Mesothelial cell of epicardium (in vitro differentiated cells): ENCODE measurements at places on chromosomes 4 and X.

DNA sequence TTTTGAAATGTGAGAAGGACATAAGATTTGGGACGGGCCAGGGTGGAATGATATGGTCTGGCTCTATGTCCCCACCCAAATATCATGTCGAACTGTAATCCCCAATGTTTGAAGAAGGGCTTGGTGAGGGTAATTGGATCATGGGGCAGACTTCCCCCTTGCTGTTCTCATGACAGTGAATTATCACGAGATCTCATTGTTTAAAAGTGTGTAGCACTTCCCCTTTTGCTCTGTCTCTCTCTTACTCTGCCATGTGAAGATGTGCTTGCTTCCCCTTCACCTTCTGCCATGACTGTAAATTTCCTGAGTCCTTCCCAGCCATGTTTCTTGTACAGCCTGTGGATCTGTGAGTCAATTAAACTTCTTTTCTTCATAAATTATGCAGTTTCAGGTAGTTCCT is 17.5 kb downstream of the MTMR8 start:
- no peak for DNase-seq

DNA sequence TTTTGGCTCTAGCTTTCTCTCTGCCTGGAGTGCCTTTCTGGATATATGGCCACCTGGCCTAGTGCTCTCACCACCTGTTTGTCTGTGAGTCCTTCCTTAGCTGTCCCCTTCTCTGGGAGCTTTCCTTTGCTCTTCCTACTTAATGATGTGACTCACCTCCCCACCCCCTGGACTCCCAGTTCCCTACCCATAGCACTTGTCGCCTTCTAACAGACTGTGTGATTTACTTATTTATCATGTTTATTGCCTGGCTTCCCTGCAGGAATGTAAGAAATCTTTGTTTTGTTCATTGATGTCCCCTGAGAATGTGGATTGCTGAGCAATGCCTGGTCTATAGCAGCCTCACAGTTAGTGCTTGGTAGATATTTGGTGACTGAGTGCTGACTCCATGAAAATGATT is 18.9 kb downstream of the ADD1 start:
- DNase-seq, result no peak

DNA sequence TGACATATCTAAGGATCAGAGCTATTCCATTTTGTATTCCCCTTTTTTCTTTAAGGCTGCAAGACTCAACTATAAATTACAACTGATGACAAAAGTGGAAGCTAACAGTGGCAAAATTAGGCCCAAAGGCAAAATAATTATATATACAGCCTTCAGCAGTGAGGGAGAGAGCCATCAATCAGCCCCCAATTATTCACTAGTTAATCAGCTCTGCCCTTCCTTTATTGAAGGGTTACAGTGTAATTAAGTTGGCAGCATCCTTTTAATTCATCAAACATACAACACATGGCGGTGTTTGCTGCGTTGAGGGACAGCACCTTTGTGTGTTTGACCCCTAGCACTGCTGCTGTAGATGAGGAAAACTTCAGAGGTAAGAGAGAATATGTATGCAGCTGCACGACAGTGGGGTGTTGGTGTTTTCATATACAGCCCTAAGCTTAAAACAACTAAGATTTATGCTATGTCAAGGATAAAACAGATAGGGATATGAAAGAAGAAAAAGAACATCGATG is 973.9 kb upstream of the POU3F4 start:
- no peak for DNase-seq

- no peak for DNase-seq
These were observed 6.1 kb downstream of the TACC3 start for GRCh38 chr4:1727117-1728031.

DNA sequence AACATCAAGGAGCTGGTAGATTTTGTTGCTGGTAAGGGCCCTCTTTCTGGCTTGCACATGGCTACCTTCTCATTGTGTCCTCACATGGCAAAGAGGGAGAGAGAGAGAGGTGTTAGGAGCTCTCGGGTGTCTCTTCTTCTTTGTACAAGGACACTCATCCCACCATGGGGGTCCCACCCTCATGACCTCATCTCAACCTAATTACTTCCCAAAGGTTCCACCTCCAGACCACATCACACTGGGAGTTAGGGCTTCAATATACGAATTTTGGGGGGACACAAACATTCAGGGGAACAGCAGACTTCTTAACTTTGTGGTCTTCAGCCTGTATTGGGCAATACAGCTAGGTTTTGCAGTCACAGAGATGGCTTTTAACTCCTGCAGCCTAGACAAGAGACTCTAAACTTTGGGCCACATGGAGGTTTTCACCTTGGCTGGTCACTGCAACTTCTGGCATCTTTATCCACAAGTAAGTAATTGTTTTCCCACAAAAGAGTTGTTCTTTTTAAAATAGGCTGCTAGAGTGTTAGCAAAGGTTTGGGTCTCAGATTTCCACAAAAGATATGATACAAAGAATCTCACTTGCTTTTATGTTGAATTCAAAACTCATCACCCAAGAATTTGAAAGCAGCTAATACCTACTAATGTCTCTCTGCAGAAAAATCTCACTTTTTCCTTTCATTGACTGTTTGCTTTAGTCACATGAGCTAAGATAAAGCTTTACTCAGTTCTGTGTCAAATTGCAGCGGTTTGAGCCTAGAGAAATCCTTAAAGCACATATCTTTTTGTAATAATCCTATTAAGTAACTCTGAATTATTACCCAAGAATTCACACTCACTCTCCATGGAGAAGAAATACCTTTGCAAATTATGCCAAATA is 39.6 kb upstream of the BBS12 start:
- DNase-seq, result no peak

DNA sequence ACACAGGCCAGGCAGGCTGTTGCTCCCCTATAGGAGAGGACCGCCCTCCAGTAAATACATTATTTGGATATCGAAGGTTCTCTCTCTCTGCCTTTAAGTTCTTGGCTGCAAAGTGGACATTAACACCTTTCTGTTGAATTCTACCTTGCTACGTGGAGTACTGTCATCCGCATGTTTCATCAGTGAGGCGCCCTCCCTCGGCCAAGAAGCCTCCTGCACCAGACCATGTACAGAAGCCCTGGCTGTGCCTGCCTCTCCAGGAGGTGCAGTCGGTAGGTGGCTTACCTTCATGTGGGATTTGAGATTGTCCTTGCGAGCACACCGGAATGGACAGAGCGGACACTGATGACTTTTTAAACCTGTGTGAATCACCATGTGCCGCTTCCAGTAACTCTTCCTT is 46.7 kb downstream of the ZNF827 start:
- no peak for DNase-seq

- no peak for DNase-seq
These were observed 289.4 kb downstream of the TRAM1L1 start for GRCh38 chr4:116796022-116796421.

DNA sequence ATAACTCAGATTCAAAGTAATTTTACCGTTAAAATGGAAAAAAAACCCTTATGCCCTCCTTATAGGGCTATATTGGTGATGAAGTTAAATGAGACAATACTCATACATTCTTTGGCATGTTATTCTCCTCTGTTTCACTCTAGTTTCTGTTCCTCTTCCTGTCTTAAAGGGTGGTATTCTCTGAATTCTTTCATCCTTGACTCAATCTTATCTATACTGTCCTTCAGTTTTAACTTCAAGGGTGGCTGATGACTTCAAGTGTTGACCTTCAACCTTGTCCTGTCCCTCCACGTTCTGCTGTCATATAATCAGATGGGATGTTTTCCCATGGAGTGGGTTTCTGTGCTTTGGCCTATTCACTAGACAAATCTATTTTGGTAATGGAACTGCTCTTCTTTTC is 44.0 kb downstream of the ZNF518B start:
- DNase-seq, result no peak

DNA sequence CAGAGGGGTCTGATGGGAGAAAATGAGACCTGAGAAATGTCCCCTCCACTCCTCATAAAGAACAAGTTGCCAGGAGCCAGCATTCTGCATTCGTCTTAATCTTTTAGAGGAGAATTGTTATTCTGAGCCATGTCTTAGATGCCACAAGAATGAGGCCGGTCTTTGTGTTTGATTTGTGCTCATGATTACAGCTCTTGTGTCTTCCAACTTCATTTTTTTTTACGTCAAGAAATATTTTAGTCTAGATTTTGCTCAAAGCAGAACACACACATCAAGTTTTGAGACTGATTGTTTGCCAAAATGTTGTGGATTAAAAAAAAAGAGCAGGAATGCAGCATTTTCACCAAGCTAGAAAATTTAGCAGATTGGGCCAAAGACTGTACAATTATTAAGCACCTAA is 130.6 kb upstream of the PITX2 start:
- no peak for DNase-seq

DNA sequence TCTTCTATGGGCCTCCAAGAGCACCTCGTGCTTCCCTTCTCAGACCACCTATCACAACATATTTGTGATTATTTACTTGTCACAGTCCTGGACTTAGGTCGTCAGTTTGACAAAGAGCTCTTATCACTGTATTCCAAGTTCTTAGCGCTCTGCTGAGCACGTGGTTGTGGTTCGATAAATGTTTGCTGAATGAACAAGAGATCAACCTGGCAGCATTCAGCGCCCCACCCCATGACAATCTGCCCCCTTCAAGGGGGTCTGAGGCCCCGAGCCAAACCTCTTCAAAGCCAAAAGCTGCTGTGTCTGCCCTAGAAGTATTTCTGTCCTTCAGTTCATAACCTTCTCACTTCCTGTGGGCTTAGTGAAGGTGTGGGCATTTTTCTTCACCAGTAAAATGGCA is 15.0 kb downstream of the RPS4X start:
- DNase-seq, result no peak

- DNase-seq, result no peak
These were observed 287.9 kb downstream of the CXXC4 start for GRCh38 chr4:104206784-104207183.

- no peak for DNase-seq
These were observed 42.8 kb downstream of the DOCK11 start for GRCh38 chrX:118538386-118538785.

DNA sequence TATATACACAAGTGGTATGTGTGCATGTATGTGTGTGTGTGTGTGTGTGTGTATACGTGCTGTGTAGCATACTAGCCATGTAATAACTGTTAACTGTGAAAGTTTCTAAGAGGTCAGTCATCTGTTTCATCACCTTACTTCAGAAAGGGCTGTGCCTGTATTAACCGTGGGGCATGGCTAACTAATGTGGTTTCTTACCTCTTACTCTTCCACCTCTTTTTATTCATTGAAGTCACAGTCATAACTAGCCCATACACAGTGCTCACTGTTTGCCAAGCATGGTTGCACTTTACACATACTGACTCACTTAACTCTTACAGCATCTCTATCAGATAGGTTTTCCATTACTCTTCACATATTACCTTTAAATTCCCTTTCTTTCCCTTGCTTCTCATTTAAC is 23.7 kb upstream of the LRAT start:
- DNase-seq, result no peak

GRCh38 chrX:30822068-30822681 is 66.9 kb downstream of the TAB3 start:
- no peak for DNase-seq

DNA sequence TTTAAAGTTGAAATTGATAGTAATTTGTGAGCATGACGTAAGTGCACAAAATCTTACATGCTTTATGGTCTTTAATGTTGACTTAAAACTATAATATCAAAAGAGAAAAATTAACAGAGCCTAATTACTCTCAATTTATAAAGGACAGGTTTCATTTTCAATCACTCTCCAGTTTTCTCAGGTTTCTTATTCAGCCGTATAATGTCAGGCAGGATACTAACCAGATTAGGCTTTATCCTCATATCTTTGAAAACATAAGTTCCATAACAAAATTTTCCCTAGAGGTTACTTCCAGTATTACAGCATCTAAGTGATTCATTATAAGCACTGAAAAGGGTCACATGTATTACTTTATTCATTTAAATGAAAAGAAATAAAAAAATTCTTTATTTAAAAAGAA is 492.1 kb downstream of the PACRGL start:
- no peak for DNase-seq

- no peak for DNase-seq
These were observed 731.3 kb downstream of the DMD start for GRCh38 chrX:32480019-32480418.

- no peak for DNase-seq
These were observed 310.0 kb upstream of the PCDH10 start for GRCh38 chr4:132839070-132839469.

- no peak for DNase-seq
These were observed 587.2 kb downstream of the EPHA5 start for GRCh38 chr4:65083076-65083475.

DNA sequence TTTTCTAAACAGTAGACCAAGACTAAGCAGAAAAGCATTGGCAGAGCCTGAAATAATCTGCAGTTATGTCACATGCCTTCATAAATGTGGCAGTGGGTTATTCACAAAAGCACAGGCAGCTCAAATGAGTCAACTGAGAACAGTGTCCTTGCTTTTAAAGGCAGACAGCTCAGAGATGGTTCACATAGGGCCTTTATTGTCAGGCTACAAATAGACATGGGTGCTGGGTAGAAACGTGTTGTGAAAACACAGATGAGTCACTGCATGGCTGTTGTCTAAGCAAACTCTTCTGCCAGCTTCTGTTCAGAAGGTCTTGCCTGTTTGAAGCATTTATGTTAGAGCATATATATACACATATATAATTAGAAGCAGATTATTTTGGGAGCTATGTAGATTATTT is 118.0 kb downstream of the SLC4A4 start:
- DNase-seq, result no peak

- no peak for DNase-seq
These were observed 28.6 kb upstream of the TAF9B start for GRCh38 chrX:78168065-78168464.

GRCh38 chr4:159134429-159134828 is 31.6 kb downstream of the RAPGEF2 start:
- DNase-seq, result no peak

GRCh38 chr4:118180776-118181175 is 146.5 kb downstream of the NDST3 start:
- no peak for DNase-seq

DNA sequence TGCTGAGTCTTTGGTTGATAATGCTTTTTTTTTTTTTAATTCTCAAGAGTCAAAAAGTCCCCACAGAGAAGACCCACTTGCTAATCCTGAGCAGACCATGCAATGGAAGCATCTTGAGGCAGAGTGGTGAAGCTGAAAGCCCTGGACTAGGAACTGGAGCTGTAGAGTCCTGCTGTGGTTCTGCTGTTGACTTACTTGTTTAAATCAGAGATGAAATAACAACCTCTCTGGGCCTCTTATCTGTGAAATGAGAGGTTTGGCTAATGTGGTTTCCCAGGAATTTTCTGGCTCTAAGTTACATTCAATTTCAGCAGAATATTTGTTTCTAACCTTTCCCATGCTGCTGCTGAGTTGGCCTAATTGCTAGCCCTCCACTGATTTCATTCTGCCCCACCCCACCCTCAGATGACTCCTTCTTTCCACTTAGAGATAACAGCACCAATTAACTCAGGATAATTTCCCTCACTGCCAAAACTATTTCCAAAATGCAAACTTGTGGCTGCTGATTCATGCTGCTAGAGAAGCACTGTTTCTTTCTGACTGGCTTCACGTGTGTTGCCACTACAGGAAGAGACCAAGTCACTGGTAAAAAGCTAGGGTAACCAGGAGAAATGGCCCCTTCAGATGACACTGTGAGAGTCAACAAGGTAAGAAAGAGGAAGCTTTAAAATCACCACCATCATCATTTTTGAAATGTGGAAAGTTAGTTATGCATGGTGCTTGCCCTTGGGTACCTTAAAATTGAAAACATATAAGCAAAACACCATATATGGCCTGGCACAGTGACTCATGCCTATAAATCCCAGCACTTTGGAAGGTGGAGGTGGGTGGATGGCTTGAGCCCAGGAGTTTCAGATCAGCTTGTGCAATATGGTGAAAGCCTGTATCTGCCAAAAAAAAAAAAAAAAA is 326.4 kb downstream of the DCHS2 start:
- DNase-seq, result no peak

- no peak for DNase-seq
These were observed 37.2 kb upstream of the NHSL2 start for GRCh38 chrX:71873459-71873833.
